Kidney (tissue), 22 donors: ENCODE measurements at places on chromosomes 7 and 10. TPM values are rescaled to one million over a fixed set of nuclear protein-coding genes. Genes with fewer than 3 reads are reported as not detected.

GRCh38 chr7:953547-954327 lies 743 bp downstream of the ADAP1 start:
- no peaks in the 10 kb centered on the region for H3K36me3 ChIP-seq
- peak overlapping the region; percentile 54 for H3K27ac ChIP-seq
- no peaks in the 10 kb centered on the region for H3K27me3 ChIP-seq

DNA sequence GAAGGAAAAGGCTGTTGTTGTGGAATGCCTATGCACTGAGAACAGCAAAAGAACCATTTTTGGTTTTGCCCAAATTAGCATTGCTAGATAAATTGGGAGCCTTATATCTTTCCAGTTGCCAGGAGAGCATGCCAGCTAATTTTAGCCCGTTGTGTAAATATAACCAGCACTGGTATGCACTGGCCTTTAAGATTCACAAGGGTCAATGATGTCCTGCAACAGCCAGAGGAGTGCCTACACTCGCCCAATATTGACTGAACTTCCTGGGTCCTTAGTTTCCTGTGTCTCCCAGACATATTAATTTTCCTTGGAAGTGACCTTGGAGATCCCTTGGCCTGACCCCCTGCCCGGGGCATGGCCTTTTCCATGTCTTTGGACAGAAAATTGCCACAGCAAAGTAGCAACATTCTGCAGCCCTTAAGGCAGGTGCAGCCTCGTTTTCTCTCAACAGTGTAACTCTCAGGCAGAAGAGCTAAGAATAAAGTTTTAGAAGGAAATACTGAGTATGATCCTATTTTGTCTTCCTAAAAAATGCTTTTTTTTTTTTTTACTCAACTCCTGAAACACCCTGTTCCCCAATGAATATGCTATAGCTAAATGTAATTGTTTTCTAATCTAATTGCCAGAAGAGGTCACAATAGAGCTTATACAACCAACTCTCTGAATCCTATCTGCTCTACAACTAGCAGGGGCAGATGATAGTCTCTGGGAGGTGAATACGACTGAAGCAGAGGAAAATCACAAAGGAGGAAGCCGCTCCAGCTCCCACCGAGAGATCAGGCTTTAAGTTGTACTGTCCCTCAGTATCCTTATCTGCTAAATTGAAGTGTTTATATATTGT lies 131.9 kb upstream of the PCGF5 start:
- H3K36me3 ChIP-seq: no peaks in the 10 kb centered on the region
- no peaks in the 10 kb centered on the region for H3K4me1 ChIP-seq
- H3K27ac ChIP-seq: no peak overlapping the region
- no peaks in the 10 kb centered on the region for H3K27me3 ChIP-seq

GRCh38 chr10:131824371-131825149 lies 76.2 kb upstream of the PPP2R2D start:
- no peak overlapping the region for H3K4me3 ChIP-seq
- H3K27me3 ChIP-seq: no peaks in the 10 kb centered on the region
- no peaks in the 10 kb centered on the region for H3K36me3 ChIP-seq
- H3K4me1 ChIP-seq: no peaks in the 10 kb centered on the region

DNA sequence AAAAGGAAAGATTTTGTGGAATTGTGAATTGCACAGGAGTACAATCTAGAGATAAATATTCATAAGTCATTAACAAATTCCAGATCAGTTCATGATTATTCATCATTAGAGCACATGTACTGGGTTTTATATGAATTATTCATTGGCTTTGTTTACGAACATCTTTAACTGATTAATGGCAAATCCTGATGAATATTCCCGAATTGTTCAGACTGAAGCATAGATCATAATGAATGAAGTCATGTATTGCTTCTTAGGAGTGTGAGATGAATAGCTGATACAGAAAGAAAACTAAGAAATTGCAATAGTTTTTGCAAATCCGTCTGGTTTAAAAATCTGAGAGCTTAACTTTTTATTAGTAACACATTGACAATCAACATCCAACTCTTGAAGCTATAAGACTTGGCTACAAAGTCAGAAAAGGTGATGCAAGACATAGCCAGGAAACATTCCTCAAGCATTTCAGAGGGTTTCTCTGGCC lies 183.6 kb upstream of the DGKB start:
- no peaks in the 10 kb centered on the region for H3K27me3 ChIP-seq
- no peak for DNase-seq
- no peak overlapping the region for H3K27ac ChIP-seq

- no peak overlapping the region for H3K27ac ChIP-seq
- no peak for DNase-seq
- H3K4me1 ChIP-seq: no peaks in the 10 kb centered on the region
- H3K36me3 ChIP-seq: no peaks in the 10 kb centered on the region
- no peaks in the 10 kb centered on the region for H3K27me3 ChIP-seq
- no peak overlapping the region for H3K4me3 ChIP-seq
These were observed 80.5 kb upstream of the INSYN2A start for GRCh38 chr10:127276794-127277462.

DNA sequence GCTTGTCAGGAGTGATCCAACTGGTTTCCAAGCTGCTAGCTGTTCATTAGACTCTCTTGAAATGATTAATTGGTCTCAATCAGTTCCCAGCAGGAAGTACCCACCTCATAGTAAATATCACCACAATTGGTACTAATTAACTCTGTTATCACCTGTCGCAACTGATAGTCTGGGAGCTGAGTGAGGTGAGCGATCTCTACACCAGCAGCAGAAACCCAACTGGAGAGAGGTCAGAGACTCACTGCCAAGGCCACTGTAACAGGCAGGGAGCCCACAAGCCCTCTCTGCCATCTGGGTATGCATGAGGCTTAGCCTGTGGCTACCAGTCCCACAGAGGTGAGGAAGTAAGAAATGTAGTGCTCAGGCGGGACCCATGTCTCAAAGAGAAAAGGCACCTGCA lies 245.5 kb downstream of the DYNC1I1 start:
- H3K4me1 ChIP-seq: no peaks in the 10 kb centered on the region
- no peak overlapping the region for H3K27ac ChIP-seq
- H3K27me3 ChIP-seq: no peaks in the 10 kb centered on the region
- DNase-seq: no peak
- H3K4me3 ChIP-seq: no peak overlapping the region

- no peaks in the 10 kb centered on the region for H3K27me3 ChIP-seq
- H3K27ac ChIP-seq: peak overlapping the region; percentile 96
- H3K36me3 ChIP-seq: no peaks in the 10 kb centered on the region
- DNase-seq: peak; percentile 92
- H3K4me3 ChIP-seq: no peak overlapping the region
- no peaks in the 10 kb centered on the region for H3K4me1 ChIP-seq
These were observed 26.5 kb downstream of the GTF2IRD1 start for GRCh38 chr7:74479961-74480829.

- no peak overlapping the region for H3K4me3 ChIP-seq
- no peak overlapping the region for H3K27ac ChIP-seq
- no peaks in the 10 kb centered on the region for H3K4me1 ChIP-seq
- no peaks in the 10 kb centered on the region for H3K36me3 ChIP-seq
- no peak for DNase-seq
These were observed 296.2 kb downstream of the TCERG1L start for GRCh38 chr10:131015271-131015670.

GRCh38 chr7:20598459-20599309 lies 16.8 kb upstream of the ABCB5 start:
- peak; percentile 64 for DNase-seq
- no peaks in the 10 kb centered on the region for H3K36me3 ChIP-seq

DNA sequence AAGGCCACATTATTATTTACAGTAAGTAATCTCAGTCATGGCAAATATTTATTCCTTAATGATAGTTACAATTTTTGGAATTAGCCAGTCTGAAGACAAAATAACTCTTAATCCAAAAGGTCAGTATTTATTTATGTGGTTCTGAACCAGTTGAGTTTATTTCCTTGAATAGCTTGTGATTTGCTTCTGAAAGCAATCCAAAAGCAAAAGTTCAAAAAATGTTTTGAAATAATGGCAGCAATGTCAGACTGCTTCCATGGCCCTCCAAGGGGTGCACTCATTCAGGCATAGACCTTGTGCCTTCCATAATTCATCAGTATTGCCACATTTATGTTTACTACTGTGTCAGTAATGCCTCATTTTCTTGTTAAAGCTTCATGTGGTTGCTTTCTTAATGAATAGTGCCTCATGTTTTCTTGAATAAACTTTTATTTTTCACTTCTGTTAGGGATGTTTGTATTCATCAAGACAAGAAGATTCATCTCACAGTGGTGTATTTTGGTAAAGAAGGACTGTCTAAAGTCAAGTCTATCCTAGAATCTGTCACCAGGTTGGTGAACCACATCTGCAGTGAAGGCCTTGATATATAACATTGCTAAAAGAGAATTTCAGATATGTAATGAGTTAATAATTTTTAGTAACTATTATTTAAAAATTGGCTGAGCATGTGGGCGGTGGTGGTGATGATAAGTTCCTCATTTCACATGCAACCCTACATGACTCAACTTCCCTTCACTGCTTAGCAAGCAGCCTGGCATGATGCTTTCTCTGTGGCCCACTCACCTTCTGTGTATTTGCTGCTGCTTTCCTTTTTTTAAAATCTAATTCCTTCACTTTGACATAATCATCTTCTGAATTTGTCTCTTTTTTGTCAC lies 22.0 kb downstream of the CSGALNACT2 start:
- DNase-seq: no peak
- H3K4me3 ChIP-seq: no peak overlapping the region
- peak overlapping the region; percentile 7 for H3K27ac ChIP-seq
- no peaks in the 10 kb centered on the region for H3K4me1 ChIP-seq

GRCh38 chr7:16904076-16904475 lies 22.3 kb upstream of the AGR3 start:
- H3K27me3 ChIP-seq: no peaks in the 10 kb centered on the region
- H3K4me1 ChIP-seq: no peaks in the 10 kb centered on the region
- no peaks in the 10 kb centered on the region for H3K36me3 ChIP-seq

DNA sequence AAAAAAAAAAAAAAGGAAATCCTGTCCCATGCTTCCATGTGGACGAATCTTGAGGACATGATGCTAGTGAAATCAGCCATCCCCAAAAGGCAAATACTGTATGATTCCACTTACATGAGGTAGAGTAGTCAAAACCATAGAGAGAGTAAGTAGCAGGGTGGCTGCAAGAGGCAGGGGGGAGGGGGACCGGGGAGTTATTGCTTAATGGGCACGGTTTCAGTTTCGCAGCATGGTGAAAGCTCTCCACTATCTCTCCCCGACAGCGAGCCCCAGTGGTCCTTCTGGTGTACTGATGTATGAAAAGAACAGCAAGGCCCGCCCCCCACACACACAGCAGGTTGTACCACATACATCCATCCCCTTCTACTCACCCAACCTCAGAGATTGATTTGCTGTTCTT lies 32.8 kb downstream of the NOD1 start:
- H3K4me1 ChIP-seq: no peaks in the 10 kb centered on the region
- no peaks in the 10 kb centered on the region for H3K27me3 ChIP-seq
- H3K36me3 ChIP-seq: no peaks in the 10 kb centered on the region
- no peak overlapping the region for H3K27ac ChIP-seq
- H3K4me3 ChIP-seq: no peak overlapping the region
- DNase-seq: peak; percentile 53

DNA sequence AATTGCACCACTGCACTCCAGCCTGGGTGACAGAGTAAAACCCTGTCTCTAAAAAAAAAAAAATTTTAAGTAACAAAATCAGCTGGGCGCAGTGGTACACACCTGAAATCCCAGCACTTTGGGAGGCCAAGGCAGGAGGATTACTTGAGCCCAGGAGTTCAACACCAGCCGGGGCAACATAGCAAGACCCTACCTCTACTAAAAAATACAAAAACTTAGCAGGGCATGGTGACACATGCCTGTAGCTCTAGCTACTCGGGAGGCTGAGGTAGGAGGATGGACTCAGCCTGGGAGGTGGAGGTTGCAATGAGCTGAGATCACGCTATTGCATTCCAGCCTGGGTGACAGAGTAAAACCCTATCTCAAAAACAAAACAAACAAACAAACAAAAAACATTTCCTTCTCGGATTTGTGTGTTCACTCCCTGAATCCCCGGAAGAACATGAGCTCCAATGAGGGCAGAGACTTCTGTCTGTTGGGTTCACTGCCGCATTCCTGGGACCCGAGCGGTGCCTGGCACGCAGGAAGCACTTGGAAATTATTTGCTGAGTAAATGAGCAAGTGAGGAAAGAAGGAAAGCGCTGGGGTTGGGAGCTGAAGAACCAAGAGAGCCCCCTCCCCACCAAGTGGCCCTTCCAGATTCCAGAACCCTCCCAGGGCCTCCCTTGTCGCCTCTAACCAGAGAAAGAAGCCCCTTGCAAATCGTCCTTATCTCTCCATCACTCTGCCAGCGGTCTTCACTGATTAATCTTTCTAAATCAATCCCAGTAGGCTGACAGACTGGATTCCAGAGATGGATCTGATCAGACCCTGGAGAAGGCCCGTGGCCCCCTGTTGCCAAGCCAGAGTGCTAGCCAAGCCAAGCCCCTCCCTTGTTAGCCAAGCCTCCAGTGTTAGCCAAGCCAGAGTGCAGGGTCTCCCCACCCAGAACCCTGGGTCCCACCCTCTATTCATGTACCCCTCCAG lies 6.2 kb downstream of the TNRC18 start:
- H3K36me3 ChIP-seq: no peaks in the 10 kb centered on the region
- H3K4me1 ChIP-seq: peaks cover 24% of the 10 kb centered on the region
- DNase-seq: no peak
- H3K4me3 ChIP-seq: peak overlapping the region; percentile 71

- no peaks in the 10 kb centered on the region for H3K36me3 ChIP-seq
- H3K27me3 ChIP-seq: no peaks in the 10 kb centered on the region
- no peak for DNase-seq
- H3K27ac ChIP-seq: no peak overlapping the region
- H3K4me3 ChIP-seq: no peak overlapping the region
These were observed 81.5 kb downstream of the LYZL1 start for GRCh38 chr10:29370097-29371092.

DNA sequence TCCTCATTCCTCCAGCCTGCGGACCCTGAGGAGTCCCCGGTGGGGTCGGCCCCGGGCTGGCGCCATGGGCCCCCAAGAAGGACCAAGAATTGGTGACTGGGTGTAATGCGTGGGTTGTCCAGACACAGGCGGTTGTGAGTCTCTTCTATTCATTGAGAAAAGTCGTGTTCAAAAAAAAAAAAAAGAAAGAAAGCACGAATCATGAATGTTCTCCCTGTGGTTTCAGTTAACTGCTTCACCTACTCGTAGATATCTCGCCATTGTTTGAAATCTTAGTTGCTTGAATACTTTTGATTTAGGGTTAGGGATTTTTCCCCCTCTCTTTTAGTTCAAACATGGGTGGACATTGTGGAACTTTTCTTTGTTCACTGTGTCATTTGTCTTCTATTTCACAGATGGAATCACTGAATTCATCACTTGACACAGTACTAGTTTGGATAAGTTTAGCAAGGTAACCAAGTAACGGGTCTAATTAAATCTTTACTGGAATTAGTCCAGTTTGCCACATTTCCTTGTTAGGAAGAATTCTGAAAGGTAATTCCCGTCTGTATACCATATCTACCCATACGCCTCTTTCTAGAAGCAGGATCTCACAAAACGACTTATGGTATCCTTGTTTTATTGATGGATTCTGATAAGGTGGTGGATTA lies 775 bp downstream of the STARD3NL start:
- no peaks in the 10 kb centered on the region for H3K27me3 ChIP-seq
- peaks cover 13% of the 10 kb centered on the region for H3K4me1 ChIP-seq
- peak; percentile 81 for DNase-seq
- H3K36me3 ChIP-seq: no peaks in the 10 kb centered on the region

MMD2 gene
- not detected for total RNA-seq

SYT15B gene
- 5.7 TPM for total RNA-seq

CABCOCO1 gene
- 2.3 TPM for total RNA-seq

LIPK gene
- not detected for total RNA-seq

CYP3A5 gene
- 13.5 TPM for total RNA-seq

PON1 gene
- total RNA-seq: not detected

MICALL2 gene
- total RNA-seq: 53.4 TPM
